ENCODE measurements at places on chromosomes 3 and 15. TPM values are rescaled to one million over a fixed set of nuclear protein-coding genes. Genes with fewer than 3 reads are reported as not detected.

The EPHB3 gene
- total RNA-seq: not detected

GRCh38 chr3:176992565-176992964, 204.7 kb downstream of the TBL1XR1 start:
- H3K36me3 ChIP-seq: no peaks in the 10 kb centered on the region
- no peaks in the 10 kb centered on the region for H3K4me1 ChIP-seq
- H3K4me3 ChIP-seq: no peak overlapping the region
- no peak for DNase-seq

- no peak overlapping the region for H3K4me3 ChIP-seq
- H3K36me3 ChIP-seq: no peaks in the 10 kb centered on the region
- no peaks in the 10 kb centered on the region for H3K4me1 ChIP-seq
- DNase-seq: no peak
- no peaks in the 10 kb centered on the region for H3K27me3 ChIP-seq
These were observed 9.3 kb upstream of the UBE2E2 start for GRCh38 chr3:23193831-23194230.

- DNase-seq: no peak
- no peaks in the 10 kb centered on the region for H3K36me3 ChIP-seq
These were observed 253.7 kb downstream of the GAP43 start for GRCh38 chr3:115876876-115877614.

- no peak for DNase-seq
- H3K4me3 ChIP-seq: no peak overlapping the region
- peaks cover 11% of the 10 kb centered on the region for H3K4me1 ChIP-seq
- H3K27me3 ChIP-seq: no peaks in the 10 kb centered on the region
- no peak overlapping the region for H3K27ac ChIP-seq
- H3K36me3 ChIP-seq: 0 out of 3 replicates have a peak, but pooled peaks cover 2% of the 10 kb centered on the region
These were observed 34.0 kb downstream of the CBLB start for GRCh38 chr3:105834768-105835167.

DNA sequence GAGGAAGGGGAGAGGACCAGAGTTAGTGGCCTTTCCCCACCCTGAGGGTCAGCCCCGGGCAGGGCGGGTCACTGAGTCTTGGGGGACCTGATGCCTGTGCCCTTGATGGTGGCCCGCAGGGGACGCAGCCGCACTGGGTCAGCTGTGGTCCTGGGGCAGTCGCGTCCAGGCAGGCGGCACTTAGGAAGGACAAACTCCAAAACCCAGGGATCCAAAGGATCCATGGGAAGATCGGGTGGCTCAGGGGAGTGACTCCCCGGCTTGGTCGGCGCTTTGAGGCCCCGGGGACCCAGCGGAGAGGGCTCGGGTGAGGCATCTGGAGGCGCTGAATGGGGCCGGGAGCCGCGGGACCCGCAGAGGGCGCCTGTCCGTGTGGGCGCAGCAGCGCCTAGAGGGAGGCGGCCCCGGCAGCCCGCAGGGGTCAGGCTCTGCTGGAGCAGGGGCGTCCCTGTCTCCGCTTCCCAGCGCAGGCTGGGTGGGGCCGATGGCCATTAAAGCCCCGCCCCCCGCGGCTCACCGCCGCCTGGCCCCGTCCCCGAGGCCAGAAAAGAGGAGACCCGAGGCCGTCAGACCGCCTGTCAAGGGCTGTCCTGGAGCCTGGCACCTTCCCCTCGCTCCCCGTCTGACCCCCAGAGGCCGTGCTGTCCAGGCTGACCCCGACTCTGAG, 17.5 kb downstream of the CIDEC start:
- peak overlapping the region; percentile 43 for H3K4me3 ChIP-seq
- DNase-seq: peak; percentile 74
- H3K27ac ChIP-seq: peak overlapping the region; percentile 22
- H3K27me3 ChIP-seq: peaks cover 12% of the 10 kb centered on the region
- peaks cover 45% of the 10 kb centered on the region for H3K4me1 ChIP-seq

The ATP13A5 gene
- total RNA-seq: not detected

DNA sequence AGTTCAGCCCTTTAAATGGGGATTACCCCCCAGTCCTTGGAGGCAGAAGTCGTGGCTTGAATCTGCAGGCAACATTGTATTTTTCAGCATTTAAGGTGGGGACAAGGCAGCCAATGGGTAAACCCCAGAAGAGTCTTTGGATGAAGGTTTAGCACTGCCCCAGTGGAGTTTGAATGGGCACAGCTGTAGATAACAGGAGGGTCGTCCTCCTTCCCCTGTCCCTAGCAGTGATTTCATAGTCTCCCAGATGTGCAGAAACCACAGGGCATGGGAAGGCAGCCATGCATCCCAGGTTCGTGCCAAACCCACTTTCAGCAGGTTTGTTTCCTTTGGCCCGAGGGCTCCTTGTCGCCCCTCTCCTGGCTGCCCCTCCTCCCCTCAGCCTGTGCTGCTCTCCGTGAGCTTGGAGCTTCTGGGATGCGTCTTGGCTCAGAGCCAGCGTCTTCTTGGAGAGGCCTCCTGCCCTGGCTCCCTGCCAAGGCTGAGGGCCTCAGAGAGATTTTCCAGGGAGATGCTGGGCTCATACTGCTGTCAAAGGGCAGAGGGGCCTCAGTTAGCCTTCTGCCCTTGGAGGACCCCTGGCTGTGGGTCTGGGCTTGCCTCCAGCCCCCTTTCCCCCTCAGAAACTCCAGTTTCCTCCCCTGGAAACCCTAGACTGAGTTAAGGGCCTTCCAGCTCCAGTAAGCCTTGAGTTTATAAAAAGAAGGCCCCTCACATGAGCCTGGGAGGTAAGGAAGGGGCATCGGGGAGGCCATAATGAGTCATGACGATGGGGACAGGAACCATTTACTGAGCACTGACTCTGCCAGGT, 48.9 kb upstream of the POLG start:
- H3K4me3 ChIP-seq: no peak overlapping the region
- H3K36me3 ChIP-seq: no peaks in the 10 kb centered on the region
- H3K27ac ChIP-seq: no peak overlapping the region
- no peaks in the 10 kb centered on the region for H3K4me1 ChIP-seq
- DNase-seq: no peak

DNA sequence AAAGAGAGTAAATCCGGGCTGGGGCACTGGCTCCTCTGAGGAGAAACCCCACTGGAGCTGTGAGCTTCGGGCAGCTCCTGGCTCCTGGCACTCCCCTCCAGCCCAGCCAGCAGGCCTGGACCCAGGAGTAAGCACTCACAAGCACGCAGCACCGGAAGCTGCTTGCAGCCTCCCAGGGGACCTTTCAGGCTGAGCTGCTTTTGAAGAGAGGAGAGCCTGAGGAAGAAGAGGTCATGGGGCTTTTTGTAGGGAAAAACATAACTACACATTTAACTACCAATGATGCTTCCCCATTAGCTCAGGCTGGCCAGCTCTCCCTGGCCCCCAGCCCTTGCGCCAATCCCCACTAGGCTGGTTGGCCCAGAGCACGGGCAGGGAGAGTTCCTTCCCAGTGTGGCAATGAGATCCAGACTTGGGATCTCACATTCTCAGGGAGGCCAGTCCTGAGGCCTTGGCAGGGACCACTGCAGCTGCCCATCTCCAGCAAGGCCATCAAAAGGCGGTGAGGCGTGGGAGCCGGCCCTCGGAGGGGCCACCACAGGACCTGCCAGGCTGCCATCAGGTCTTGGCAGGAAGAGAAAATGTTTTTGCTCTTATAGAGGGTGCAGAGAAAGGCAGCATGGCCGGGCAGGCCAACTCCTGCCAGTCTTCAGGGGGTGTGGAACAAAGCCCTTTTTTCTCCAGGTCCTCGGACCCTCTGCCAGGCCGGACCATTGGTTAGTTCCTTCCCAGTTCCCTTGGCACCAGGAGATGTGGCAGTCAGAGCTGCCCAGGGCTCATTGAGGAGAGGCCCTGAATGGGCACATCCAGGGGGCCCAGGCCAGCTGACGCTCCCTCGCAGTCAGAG, 41.5 kb upstream of the MFGE8 start:
- no peak overlapping the region for H3K4me3 ChIP-seq
- H3K4me1 ChIP-seq: no peaks in the 10 kb centered on the region
- no peak overlapping the region for H3K27ac ChIP-seq
- no peak for DNase-seq

DNA sequence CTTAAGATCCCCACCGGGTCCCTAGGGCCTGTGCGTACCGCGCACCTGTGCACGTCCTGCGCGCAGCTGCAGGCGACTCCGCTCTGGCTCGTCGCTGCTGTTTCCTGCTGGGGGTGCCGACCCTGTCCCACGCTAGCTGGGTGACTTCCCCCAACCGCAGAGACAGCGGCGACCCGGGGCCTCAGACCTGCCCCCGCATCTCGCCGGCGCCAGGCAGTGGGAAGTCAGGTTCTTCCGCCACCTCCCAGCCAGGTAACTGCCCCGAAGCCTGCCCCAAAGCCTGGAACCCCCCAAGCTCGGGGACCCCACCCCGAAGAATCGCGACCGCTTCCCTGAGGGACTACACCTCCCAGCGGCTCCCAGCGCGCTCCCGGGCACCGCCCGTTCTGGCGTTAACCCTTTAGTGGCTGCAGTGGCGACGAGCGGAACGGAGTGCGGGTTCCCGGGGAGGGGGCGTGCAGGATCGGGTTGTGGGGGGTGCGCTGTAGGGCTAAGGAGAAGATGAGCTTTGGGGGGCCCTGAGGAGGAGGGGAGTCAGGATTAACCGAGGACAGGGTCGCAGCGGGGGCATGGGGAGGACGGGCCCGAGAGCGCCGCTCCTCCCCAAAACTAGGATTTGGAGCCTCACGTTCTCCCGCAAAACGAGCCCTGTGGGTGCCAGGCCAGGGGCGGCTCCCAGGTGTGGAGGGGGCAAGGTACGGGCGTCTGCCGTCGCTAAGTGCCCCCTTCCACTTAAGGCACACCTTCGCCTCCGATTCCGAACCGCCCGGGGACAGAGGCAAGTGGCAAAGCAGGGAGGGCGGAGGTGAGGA, 589 bp downstream of the NEIL1 start:
- no peaks in the 10 kb centered on the region for H3K36me3 ChIP-seq
- peak overlapping the region; percentile 47 for H3K27ac ChIP-seq
- H3K27me3 ChIP-seq: no peaks in the 10 kb centered on the region
- H3K4me3 ChIP-seq: peak overlapping the region; percentile 70
- H3K4me1 ChIP-seq: peaks cover 12% of the 10 kb centered on the region

DNA sequence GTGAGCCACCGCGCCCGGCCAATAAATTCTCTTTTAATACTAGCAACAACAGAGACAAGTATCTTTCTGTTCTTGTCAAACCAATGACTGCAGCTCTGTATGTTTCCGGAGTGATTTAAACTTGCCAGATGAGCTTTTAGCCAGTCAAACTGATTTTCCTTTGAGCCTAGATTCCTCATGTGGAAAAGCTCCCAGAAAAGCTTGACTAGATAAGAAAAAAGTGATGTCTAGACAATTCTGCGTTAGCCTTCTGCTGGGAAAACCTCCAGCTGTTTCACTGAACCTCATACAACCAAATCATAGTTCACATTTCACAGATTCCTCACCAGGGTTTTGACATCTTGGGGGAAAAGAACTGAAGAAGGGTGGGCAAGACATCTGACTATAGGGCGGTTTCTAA, 78.6 kb downstream of the MAGI1 start:
- DNase-seq: no peak
- H3K27me3 ChIP-seq: no peaks in the 10 kb centered on the region
- H3K4me1 ChIP-seq: peaks cover 88% of the 10 kb centered on the region
- H3K4me3 ChIP-seq: no peak overlapping the region
- H3K27ac ChIP-seq: no peak overlapping the region

GRCh38 chr3:185082149-185082548, 70.7 kb downstream of the C3orf70 start:
- no peak overlapping the region for H3K27ac ChIP-seq
- H3K4me3 ChIP-seq: no peak overlapping the region
- H3K27me3 ChIP-seq: peaks cover 1% of the 10 kb centered on the region
- no peaks in the 10 kb centered on the region for H3K36me3 ChIP-seq
- no peak for DNase-seq

- no peak for DNase-seq
- no peak overlapping the region for H3K27ac ChIP-seq
- peaks cover 41% of the 10 kb centered on the region for H3K36me3 ChIP-seq
- no peak overlapping the region for H3K4me3 ChIP-seq
These were observed 41.4 kb upstream of the BSN start for GRCh38 chr3:49512781-49513355.

DNA sequence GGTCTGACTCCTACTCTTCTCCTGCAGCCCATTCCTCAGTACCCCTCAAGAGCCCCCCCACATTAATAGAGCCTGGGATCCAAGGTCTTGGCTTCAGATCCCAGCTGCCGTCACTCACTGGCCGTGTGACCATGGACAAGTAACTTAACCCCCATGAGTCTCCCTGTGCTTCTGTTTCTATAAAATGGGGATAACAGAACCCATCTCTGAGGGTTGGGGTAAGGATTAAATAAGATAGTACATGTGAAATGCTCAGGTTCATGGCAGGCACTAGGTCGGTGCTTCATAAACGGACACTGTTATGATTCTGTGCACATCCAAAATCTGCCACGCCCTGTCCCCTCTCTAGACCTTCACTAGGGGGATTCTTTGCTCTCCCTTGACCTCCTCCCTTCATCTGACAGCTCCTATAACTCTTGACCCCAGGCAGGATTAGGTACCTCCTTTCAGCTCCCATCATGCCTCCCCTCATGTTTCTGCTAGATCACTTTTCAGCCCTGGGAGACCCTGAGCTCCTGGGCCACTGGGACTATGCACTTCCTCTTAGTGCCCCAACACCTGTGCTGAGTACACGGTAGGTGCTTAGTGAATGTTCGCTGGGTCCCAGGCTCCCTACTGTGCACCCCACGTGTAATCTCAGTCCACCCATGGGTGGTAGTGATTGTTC, 1.5 kb downstream of the CAND2 start:
- no peak overlapping the region for H3K27ac ChIP-seq
- no peak overlapping the region for H3K4me3 ChIP-seq
- H3K4me1 ChIP-seq: no peaks in the 10 kb centered on the region
- no peaks in the 10 kb centered on the region for H3K36me3 ChIP-seq
- H3K27me3 ChIP-seq: no peaks in the 10 kb centered on the region

- no peaks in the 10 kb centered on the region for H3K27me3 ChIP-seq
- peaks cover 6% of the 10 kb centered on the region for H3K4me1 ChIP-seq
- H3K4me3 ChIP-seq: no peak overlapping the region
- H3K27ac ChIP-seq: no peak overlapping the region
- H3K36me3 ChIP-seq: no peaks in the 10 kb centered on the region
- no peak for DNase-seq
These were observed 64.7 kb upstream of the IL12A start for GRCh38 chr3:159923956-159924355.

- no peaks in the 10 kb centered on the region for H3K4me1 ChIP-seq
- no peak overlapping the region for H3K27ac ChIP-seq
- DNase-seq: no peak
- H3K4me3 ChIP-seq: no peak overlapping the region
These were observed 113.2 kb upstream of the ALDH1A3 start for GRCh38 chr15:100766243-100767000.

- no peak within 1 kb of the TSS for H3K4me3 ChIP-seq
- no peak within 1 kb of the TSS for H3K27ac ChIP-seq
- H3K36me3 ChIP-seq: no peaks in the 10 kb centered on the region
- no peaks in the 10 kb centered on the region for H3K27me3 ChIP-seq
- no peak for DNase-seq
These were observed at the start of gene GCSAM for GRCh38 chr3:112132975-112133448. TSS of gene GCSAM (minus strand) at chr3:112133248. CDS start at chr3:112133120, 128 bp downstream.

GRCh38 chr15:42160136-42160535, 3.7 kb upstream of the PLA2G4F start:
- H3K36me3 ChIP-seq: peaks cover 17% of the 10 kb centered on the region
- H3K27me3 ChIP-seq: no peaks in the 10 kb centered on the region
- no peak overlapping the region for H3K4me3 ChIP-seq

The SCG3 gene
- total RNA-seq: not detected

The GASK1A gene
- total RNA-seq: not detected

GRCh38 chr15:70382009-70382749, 284.5 kb upstream of the TLE3 start:
- H3K27me3 ChIP-seq: peaks cover 12% of the 10 kb centered on the region
- no peaks in the 10 kb centered on the region for H3K4me1 ChIP-seq
- H3K27ac ChIP-seq: no peak overlapping the region
- H3K4me3 ChIP-seq: no peak overlapping the region
- no peak for DNase-seq
